CD4-positive, alpha-beta T cell (primary cell): ENCODE measurements at places on chromosomes 2 and 18. TPM values are rescaled to one million over a fixed set of nuclear protein-coding genes. Genes with fewer than 3 reads are reported as not detected.
A peak's percentile ranks its signal among the peaks of the same experiment; 100 is the strongest.

GRCh38 chr2:210860276-210860675 lies 303.9 kb downstream of the CPS1 start:
- DNase-seq, result no peak

DNA sequence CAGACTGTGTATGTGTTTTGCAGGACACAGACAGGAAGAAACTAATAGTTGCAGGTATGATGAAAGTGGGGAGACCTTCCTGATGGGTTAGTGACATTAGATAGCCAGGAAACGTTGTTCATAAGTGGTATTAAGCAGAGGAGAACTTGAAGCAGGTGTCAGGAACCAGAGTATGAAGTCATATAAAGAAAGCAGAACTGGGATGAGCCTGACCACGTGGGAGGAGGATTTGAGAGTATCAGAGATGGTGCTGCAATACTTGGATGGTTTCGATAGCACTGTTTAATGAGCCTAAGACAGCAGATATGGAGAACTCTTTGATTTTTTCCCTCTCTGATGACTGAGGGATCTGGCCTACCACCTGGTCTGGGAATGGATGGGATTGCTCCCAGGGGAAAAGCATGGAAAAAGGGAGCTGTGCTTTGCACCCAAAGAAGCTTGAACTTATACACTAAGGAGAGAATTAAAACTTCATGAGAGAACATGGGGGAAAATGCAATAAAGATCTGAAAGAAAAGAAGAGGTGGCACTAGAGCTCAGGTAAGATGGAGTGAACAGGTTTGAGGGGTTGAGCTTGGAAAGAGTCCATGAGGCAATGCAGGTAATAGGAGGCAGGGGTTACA lies 226.0 kb upstream of the LRRTM1 start:
- no peak for DNase-seq

DNA sequence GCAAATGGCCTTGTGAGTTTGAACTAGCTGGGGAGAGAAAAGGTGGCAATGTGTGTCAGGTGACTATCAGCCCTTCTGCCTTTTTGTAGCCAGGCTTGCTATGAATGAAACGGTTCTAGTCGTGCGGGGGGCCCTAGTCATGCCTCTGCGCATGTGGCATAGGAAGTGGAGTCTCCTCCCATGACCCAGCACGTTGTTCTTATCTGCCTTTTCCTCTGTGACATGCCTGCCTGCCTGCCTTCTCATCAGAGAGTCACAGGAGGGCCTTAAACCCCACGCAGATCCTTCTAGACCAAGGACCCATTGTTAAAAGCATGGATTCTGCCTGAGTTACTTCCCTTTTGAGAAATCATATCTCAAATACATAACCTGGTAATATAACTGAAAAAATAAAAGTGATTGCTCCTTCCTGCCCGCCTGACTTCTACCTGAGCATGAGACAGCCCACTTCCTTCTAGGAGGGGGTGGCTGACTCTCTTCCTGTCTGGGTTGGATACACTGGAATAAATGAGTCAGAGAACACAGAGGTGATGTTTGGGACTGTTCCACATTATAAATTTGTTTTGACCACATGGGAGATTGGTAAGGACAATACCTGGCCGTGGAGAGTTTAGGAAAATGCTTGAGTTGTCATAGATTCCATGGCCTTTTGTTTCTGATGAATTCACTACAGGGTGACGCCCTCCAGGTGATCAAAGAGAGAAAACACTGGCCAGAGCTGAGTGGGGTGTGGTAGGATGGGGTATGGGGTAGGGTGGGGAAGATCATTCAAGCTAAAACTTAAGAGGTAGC lies 49.8 kb downstream of the FBLN7 start:
- DNase-seq, result peak; percentile 70

DNA sequence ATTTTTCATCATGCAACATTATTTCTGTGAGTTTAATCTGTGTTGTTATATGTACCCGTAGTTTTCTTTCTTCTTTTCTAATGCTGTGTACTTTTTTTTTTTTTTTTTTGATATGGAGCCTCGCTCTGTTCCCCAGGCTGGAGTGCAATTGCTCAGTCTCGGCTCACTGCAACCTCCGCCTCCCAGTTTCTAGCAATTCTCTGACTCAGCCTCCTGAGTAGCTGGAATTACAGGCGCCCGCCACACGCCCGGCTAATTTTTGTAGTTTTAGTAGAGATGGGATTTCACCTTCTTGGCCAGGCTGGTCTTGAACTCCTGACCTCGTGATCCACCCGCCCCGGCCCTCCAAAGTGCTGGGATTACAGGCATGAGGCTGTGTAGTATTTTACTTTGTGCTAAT lies 155.4 kb downstream of the GALR1 start:
- no peak for DNase-seq

- DNase-seq, result no peak
Measured at GRCh38 chr2:44559108-44559507, 197.4 kb downstream of the CAMKMT start.

- DNase-seq, result no peak
Measured at GRCh38 chr18:56273541-56274219, 364.7 kb downstream of the TXNL1 start.

DNA sequence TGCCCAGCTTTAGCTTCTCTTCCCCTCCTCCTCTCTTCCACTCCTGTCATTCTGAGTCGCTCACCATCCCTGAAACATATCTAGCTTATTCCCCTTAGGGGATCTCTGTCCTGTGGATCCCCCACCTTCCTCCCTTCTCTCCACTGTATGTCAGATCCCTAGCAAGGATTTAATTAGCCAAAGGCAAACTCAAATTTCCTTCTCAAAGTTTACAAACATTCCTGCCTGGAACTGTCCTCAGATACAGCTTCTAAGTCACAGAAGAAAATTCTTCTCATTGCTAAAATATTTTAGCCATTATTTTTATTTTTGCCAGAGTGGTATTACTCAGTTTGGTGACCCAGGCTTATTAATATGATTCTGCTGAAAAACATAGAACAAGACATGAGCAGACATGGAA lies 315.3 kb downstream of the CYP26B1 start:
- DNase-seq, result no peak

DNA sequence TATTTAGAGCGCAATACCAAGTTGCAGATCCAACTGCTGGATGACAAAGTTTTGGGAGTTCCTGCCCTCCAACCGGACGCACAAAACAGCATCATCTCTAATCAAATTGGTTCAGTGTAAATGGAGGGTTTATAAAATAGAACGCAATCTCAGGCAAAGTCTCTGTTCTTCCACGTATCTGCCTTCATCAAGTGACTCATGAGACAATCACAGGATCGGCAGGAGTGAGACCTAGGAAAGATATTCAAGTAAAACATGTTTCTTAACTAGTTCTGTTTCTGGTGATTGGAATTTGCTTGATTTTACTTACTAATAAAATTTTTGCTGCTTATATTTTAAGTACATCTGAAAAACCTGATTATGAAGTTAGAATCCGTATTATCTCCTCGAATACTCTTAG lies 7.6 kb downstream of the FZD5 start:
- DNase-seq, result no peak

- no peak for DNase-seq
Measured at GRCh38 chr2:71250935-71251334, 24.0 kb upstream of the PAIP2B start.

Gene IL36RN
- total RNA-seq, result not detected

DNA sequence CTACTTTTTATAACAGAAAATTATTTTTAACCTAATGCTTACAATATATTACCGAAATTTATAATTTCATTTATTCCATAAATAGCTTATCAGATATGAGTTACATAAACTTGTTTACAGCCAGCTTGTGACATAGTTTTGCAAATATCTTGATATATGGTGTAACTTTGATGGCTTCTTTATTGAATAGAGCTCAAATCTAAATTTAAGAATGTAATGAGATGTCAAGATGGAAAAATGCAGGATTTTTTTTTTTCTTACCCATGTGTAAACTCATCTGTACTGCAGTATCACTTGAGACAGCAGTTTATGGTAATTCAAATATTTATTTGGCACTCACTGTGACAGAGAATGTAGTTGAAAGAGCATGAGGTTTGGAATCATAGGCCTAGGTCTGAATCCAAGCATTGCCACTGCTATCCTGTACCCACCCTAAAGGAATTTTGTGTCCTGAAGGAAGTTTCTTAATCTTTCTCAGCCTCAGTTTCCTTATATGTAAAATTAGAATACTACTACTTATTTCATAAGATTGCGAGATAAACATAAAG lies 3.8 kb downstream of the CREB1 start:
- no peak for DNase-seq

GRCh38 chr2:176082824-176083751 lies 674 bp downstream of the EVX2 start:
- no peak for DNase-seq

- DNase-seq, result no peak
Measured at GRCh38 chr2:109372614-109373013, 241.2 kb downstream of the SEPTIN10 start.

Gene CXCR4
- 1,739 TPM for total RNA-seq

Gene AMER3
- total RNA-seq, result not detected

Gene ACVR2A
- total RNA-seq, result 13.3 TPM

Gene ALPG
- not detected for total RNA-seq

- no peak for DNase-seq
Measured at GRCh38 chr2:191699341-191699945, 21.5 kb downstream of the NABP1 start.

Gene FAP
- total RNA-seq, result not detected

DNA sequence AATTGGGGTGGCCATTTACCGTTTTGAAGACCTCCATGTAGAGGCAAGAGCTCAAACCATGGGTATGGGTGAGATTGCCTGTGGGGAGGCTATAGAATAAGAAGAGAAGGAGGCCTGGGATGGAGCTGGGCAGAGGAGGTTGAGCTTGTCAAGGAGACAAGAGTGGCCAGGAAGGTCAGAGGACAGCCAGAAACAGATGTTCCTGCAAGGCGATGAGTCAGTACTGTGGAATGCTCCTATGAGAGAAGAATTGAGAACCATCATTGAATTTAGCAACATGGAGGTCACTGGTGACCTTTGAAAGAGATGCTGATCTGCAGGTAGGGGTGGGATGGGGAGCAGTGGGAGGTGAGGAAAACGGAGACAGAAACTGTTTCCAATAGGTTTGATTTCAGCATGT lies 3.5 kb downstream of the ACSL3 start:
- no peak for DNase-seq

GRCh38 chr2:100407073-100407472 lies 10.4 kb downstream of the CHST10 start:
- DNase-seq, result no peak

Gene GREB1
- total RNA-seq, result 0.31 TPM

Gene FARP2
- total RNA-seq, result 18.3 TPM

GRCh38 chr2:205988274-205988673 lies 97.7 kb downstream of the INO80D start:
- no peak for DNase-seq

DNA sequence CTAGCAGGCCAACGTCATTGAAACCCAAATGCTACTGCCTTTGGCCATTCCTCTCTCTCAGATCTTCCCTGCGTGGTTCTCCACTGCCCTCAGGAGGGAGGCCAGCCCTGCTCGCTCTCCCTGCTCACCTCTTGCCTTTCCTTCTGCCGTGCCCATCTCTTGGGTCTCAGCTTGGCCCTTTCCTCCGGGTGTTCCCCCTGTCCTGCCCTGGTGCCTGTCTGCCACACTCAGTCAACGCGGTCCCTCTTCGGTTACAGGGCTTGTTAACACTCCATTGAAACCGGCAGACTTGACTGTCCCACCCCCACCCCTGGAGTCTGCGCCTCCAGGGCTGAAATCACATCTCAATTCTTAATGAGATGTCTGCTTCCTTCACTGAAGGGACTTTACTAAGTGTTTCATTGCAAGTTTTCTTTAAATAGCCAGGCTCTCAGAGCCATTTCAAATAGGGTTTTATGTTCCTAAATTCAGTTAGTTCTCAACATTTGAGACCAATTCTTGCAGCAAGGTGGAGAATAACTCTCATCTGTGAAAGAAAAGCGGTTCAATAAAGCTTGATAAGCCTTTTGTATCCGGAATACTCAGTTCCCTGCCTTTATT lies 237.6 kb downstream of the DYSF start:
- DNase-seq, result no peak

DNA sequence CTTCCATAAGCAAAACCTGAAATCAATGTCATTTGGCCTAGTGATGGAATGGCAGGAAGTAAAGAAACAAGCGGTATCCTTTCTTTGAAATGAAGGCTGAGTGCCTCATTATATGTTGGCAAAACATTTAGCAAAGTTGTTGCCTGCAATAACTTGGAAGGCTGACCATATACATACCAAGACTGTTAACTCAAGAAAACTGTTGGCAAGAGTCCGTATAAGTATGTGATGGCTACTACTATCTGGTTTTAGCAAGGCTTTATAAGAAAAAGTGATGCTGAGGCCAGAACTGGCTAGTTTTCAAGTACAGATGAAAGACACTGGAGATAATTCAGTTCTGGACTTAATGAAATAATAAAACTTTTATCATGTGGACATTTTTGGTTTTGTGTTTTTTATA lies 356.2 kb downstream of the ZNF521 start:
- DNase-seq, result no peak

Gene ZSWIM2
- not detected for total RNA-seq

- no peak for DNase-seq
Measured at GRCh38 chr2:240627736-240628506, 2.6 kb downstream of the GPR35 start.

DNA sequence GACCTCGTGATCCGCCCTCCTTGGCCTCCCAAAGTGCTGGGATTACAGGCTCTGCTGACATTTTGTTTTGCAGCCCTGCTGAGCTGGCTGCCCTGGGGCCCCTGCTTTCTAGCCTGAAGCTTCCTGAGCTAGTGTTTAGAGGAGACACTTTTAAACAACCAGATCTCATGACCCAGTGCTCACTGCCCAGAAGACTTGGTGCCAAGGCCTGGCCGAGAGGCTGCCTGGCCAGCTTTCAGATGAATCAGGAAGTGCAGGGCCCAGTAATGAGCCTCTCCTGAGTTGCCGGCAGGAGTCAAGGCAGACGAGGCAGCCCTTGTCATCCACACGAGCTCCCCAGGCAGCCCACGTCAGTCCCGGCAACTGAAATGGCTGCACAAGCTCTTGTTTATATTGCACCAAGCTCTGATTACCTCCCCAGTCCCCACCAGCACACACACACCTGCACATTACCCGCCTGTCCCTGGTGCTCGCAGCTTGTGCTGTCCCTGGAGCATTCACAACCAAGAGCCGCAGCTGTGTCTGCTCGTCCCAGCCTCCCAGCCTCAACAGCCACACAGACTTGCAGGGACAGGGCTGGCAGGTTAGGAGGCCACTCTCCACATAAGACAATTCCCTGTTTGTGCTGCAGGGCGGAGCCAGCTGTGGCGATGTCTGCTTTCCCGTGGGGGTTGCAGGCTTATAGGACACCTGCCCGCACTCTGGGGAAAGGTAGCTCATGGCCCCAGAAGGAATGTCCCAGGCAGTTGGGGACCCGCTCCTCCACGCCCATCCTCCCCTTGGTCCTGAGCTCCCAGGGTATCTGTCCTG lies 331.2 kb upstream of the MYT1L start:
- DNase-seq, result no peak

DNA sequence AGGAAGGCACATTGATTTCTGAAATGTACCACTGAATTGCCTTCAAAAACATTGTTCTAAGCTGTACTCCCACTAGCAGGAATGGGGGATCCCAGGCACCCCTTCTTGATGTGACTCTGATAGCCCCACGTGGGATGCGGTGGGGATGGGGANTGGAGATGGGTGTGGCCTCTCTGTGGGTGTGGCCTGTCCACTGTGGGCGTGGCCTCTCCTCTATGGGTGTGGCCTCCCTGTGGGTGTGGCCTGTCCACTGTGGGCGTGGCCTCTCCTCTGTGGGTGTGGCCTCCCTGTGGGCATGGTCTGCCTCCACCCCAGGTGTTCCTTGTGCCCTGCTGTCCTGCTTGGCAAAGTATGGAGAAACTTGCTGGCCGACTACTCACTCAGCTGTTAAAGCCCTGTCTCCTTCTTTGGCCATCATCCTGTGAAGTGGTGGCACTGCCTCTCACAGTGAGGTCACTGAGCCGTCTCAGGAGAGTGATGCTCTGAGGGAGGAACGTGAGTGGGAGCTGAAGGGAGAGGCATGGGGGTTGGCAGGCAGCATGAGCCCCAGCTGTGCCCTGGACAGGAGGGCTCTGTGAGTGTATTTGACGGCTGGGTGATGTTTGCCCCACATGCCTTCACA lies 6.7 kb upstream of the PARD6G start:
- no peak for DNase-seq
